MCF 10A (cell line): ENCODE measurements at places on chromosomes 7 and 10. TPM values are rescaled to one million over a fixed set of nuclear protein-coding genes. Genes with fewer than 3 reads are reported as not detected.
A peak's percentile ranks its signal among the peaks of the same experiment; 100 is the strongest.

Gene MALRD1
- not detected in 2 replicates for total RNA-seq

Gene SFTPA1
- total RNA-seq = not detected in 2 replicates

Gene CLRN3
- not detected in 2 replicates for total RNA-seq

Gene CARD11
- total RNA-seq = not detected in 2 replicates

Gene COL1A2
- total RNA-seq = not detected in 2 replicates

Gene ADAP1
- 7.0 and 10.5 TPM in 2 replicates for total RNA-seq

Gene CABCOCO1
- not detected in 2 replicates for total RNA-seq

Gene ABCB4
- not detected in 2 replicates for total RNA-seq

GRCh38 chr7:35753761-35754603 lies 46.9 kb upstream of the SEPTIN7 start:
- no peak overlapping the region for H3K27ac ChIP-seq
- no peak for DNase-seq
- no peaks in the 10 kb centered on the region for H3K4me1 ChIP-seq
- no peak overlapping the region for H3K4me3 ChIP-seq
- no peaks in the 10 kb centered on the region for H3K27me3 ChIP-seq
- no peaks in the 10 kb centered on the region for H3K36me3 ChIP-seq

DNA sequence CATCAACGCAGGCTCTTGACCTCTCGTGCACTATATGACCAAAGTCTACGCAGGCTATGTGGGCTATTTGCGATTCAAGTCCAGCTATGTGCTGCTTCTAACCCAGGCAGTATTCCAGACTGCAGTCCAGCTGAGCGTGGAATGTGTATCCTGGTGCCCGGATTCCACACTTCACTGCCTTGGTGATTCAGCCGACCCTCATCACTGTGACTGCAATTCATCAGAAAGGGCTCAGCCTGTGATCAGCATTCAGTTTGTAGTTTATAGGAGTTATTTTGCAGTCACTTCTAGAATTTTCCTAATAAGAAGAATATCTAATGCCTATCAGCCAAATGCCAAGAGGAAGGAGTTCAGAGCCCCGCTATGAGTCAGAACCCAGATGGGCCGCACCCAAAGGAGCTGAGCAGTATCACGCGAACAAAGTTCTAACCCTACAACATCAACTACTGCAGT lies 119.8 kb upstream of the LANCL2 start:
- no peak overlapping the region for H3K27ac ChIP-seq
- peak; percentile 34 for DNase-seq
- no peak overlapping the region for H3K4me3 ChIP-seq

DNA sequence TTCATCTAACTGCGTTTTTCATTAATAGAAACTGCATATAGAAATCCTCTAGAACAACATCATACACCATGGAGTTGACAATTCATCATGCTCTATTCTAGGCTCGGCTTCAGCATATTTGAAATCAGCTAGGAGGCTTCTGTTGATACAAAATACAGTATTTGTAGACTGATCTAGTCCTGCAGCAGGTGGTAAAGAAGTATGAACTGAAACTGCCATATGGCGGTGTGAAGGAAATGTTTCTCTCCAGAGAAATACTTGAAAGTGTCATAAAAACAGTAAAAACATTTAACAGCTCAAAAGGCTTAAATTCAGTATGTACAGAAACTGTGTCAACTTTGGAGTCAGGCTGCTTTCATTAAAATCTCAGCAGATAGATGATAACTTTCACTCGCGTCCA lies 32.0 kb upstream of the MYO3A start:
- no peaks in the 10 kb centered on the region for H3K4me1 ChIP-seq
- H3K4me3 ChIP-seq = no peak overlapping the region
- H3K36me3 ChIP-seq = no peaks in the 10 kb centered on the region
- H3K27me3 ChIP-seq = peaks cover 60% of the 10 kb centered on the region
- H3K27ac ChIP-seq = no peak overlapping the region

GRCh38 chr7:150838965-150839650 lies 13.2 kb upstream of the AOC1 start:
- H3K27ac ChIP-seq = no peak overlapping the region
- H3K36me3 ChIP-seq = no peaks in the 10 kb centered on the region
- no peak for DNase-seq
- peaks cover 28% of the 10 kb centered on the region for H3K27me3 ChIP-seq

- no peaks in the 10 kb centered on the region for H3K4me1 ChIP-seq
- H3K27me3 ChIP-seq = no peaks in the 10 kb centered on the region
- DNase-seq = no peak
- no peak overlapping the region for H3K27ac ChIP-seq
- H3K36me3 ChIP-seq = no peaks in the 10 kb centered on the region
- H3K4me3 ChIP-seq = no peak overlapping the region
Observed at GRCh38 chr7:83835424-83835823, 186.5 kb upstream of the SEMA3E start.

DNA sequence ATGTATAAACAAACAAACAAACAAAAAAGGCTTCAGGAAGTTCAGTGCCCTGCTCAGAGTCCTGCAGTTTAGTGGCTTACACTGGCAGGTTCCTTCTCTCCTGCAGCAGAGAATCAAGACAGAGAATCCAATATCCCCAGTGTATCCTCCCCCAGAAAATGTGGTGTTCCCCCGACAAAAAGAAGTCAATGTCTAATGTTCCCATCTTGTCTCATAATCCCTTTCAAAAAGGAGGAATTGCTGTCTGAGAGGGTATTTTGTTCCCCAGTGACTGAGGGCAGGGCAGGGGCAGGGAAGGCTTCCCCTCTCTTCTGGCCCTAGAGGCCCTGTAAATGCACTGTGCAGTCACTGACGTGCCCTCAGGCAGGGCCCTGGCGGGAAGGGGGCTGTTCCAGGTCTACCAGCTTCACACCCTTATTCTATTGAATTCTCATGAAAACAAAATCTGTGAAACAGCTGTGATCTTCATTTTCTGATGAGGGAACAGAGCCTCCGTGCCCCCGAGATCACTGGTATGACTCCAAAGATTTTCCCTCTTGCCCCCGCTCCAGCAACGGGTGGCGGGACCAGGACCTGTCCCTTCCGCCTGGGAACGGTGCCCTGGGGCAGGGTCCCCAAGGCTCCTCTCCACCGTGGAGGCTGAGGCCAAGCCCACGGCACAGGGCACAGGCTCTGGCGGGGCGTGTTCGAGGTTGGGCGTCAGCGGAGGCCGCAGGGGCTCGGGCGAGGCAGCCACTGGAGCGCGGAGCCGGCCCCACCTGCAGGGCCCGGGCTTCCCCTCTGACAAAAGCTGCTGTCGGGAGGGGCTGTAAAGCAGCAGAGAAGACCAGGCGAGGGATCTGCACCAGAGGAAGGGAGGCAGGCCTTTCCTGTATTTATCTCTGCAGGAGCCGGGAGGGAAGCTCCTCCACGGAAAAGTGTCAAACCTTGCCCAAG lies 13.4 kb upstream of the WDFY4 start:
- H3K4me1 ChIP-seq = no peaks in the 10 kb centered on the region
- no peaks in the 10 kb centered on the region for H3K27me3 ChIP-seq
- no peak overlapping the region for H3K4me3 ChIP-seq
- H3K36me3 ChIP-seq = peaks cover 12% of the 10 kb centered on the region
- no peak for DNase-seq

- H3K27me3 ChIP-seq = peaks cover 35% of the 10 kb centered on the region
- DNase-seq = no peak
- no peak overlapping the region for H3K27ac ChIP-seq
- H3K4me3 ChIP-seq = no peak overlapping the region
Observed at GRCh38 chr7:128912281-128912680, 1.8 kb upstream of the KCP start.

GRCh38 chr7:72053292-72053691 lies 358.8 kb downstream of the CALN1 start:
- H3K36me3 ChIP-seq = no peaks in the 10 kb centered on the region
- no peak for DNase-seq
- H3K4me3 ChIP-seq = no peak overlapping the region
- H3K27me3 ChIP-seq = no peaks in the 10 kb centered on the region

GRCh38 chr7:103866919-103867318 lies 122.5 kb downstream of the RELN start:
- no peak overlapping the region for H3K4me3 ChIP-seq
- no peaks in the 10 kb centered on the region for H3K4me1 ChIP-seq
- peaks cover 59% of the 10 kb centered on the region for H3K27me3 ChIP-seq
- H3K36me3 ChIP-seq = no peaks in the 10 kb centered on the region
- no peak for DNase-seq

GRCh38 chr7:124497176-124497575 lies 268.4 kb downstream of the GPR37 start:
- H3K27ac ChIP-seq = no peak overlapping the region
- H3K36me3 ChIP-seq = no peaks in the 10 kb centered on the region
- no peaks in the 10 kb centered on the region for H3K4me1 ChIP-seq

GRCh38 chr7:83873459-83873858 lies 224.5 kb upstream of the SEMA3E start:
- no peaks in the 10 kb centered on the region for H3K36me3 ChIP-seq
- no peak for DNase-seq
- peaks cover 7% of the 10 kb centered on the region for H3K4me1 ChIP-seq
- H3K27ac ChIP-seq = no peak overlapping the region

- no peak overlapping the region for H3K4me3 ChIP-seq
- DNase-seq = no peak
- H3K36me3 ChIP-seq = no peaks in the 10 kb centered on the region
- H3K27me3 ChIP-seq = no peaks in the 10 kb centered on the region
- peaks cover 5% of the 10 kb centered on the region for H3K4me1 ChIP-seq
- H3K27ac ChIP-seq = no peak overlapping the region
Observed at GRCh38 chr7:138004936-138005335, 3.0 kb upstream of the CREB3L2 start.

DNA sequence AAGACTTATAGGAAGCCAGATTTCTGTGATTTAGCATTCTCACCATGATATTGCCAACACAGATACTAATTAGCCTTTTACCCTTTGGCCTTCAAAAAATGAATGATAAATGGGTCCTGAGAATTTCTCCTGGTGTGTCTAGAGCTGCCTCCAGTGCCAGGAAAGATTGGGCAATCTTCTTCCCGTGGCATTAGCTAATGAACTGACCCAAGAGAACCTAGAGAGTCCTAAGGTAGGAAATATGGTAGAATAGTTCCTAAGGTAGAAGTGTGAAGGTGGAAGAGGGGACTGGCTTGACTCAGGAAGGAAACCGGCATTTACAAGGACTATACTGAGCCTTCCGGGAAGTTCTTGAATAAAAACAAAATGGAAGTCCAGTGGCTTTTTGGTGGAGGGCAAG lies 133.1 kb downstream of the GFRA1 start:
- H3K4me3 ChIP-seq = no peak overlapping the region
- H3K27me3 ChIP-seq = peaks cover 46% of the 10 kb centered on the region
- no peaks in the 10 kb centered on the region for H3K36me3 ChIP-seq
- peak; percentile 25 for DNase-seq

DNA sequence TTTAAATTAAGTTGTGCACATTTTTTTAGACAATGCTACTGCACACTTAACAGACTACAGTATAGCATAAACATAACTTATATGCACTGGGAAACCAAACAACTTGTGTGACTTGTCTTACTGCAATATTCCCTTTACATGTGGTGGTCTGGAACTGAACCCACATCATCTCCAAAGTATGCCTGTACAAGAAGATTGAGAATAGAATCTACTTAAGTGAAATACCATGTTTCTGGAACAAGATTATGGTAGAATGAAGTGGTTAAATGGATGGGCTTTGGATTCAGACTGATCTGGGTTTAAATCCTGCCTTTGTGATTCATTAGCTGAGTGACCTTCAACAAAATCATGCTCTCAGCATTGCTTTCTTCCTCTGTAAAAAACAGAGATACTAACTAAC lies 30.7 kb downstream of the CUL2 start:
- no peak for DNase-seq
- H3K4me3 ChIP-seq = no peak overlapping the region
- no peak overlapping the region for H3K27ac ChIP-seq
- peaks cover 13% of the 10 kb centered on the region for H3K4me1 ChIP-seq
- H3K27me3 ChIP-seq = no peaks in the 10 kb centered on the region

DNA sequence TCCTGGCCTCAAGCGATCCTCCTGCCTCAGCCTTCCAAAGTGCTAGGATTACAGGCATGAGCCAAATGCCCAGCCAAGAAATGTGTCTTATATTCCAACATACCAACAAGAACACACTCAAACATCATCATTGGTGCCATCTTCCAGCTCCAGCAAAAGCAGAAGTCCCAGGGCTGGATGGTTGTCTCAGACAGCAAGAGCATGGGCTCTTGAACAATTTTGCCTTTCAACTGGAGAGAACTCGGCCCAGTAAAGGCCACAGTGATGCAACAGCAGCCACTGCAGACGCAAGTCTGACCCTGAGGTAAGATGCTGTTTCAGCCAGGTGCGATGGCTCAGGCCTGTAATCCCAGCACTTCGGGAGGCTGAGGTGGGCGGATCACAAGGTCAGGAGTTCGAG lies 52.8 kb upstream of the NFE2L3 start:
- H3K4me3 ChIP-seq = no peak overlapping the region
- DNase-seq = no peak
- H3K36me3 ChIP-seq = peaks cover 6% of the 10 kb centered on the region
- no peak overlapping the region for H3K27ac ChIP-seq

DNA sequence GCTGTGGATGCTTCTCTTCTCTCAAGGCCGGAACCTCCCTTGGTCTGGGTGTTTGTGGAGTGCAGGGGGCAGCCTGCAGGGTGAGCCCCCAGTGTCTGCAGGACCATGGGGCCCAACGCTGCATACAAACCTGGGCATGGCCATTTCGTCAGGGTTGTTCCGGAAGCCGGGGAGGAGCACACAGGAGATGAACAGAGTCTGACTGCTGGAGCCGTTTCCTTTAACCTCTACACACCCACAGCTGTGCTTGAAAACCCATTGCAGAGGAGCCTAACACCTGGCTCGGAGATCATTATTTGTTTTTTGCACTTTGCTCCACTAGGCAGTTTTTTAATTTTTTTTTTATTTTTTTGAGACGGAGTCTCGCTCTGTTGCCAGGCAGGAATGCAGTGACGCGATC lies 167.6 kb upstream of the INSYN2A start:
- H3K4me1 ChIP-seq = no peaks in the 10 kb centered on the region
- no peaks in the 10 kb centered on the region for H3K27me3 ChIP-seq
- H3K4me3 ChIP-seq = no peak overlapping the region
- H3K27ac ChIP-seq = no peak overlapping the region
- DNase-seq = no peak

- no peaks in the 10 kb centered on the region for H3K36me3 ChIP-seq
- no peak overlapping the region for H3K4me3 ChIP-seq
- peaks cover 23% of the 10 kb centered on the region for H3K27me3 ChIP-seq
- H3K4me1 ChIP-seq = no peaks in the 10 kb centered on the region
Observed at GRCh38 chr7:50564171-50564570, 1.0 kb downstream of the DDC start.

- peaks cover 19% of the 10 kb centered on the region for H3K36me3 ChIP-seq
- H3K4me1 ChIP-seq = no peaks in the 10 kb centered on the region
- H3K27ac ChIP-seq = no peak overlapping the region
- H3K27me3 ChIP-seq = no peaks in the 10 kb centered on the region
Observed at GRCh38 chr10:32454148-32454547, 8.2 kb downstream of the CCDC7 start.

DNA sequence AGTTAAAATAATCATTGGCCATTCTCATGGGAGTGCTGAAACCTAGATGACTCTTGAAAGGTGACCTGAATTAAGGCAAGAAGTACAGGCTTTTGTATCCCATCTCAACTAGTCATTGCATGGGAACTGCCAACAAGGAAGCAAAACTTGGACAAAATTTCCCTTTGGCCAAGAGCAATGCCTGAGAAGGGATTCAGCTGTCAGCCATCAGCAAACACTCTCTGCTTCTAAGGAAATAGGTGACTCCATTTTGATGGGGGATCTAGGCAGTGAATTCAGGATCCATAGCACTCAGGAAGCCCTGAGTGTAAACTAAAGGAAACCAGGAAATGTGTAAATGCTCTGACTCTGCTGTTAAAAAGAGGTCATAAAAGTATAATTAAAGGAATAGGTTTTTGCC lies 221.5 kb upstream of the TMEM229A start:
- no peaks in the 10 kb centered on the region for H3K27me3 ChIP-seq
- H3K27ac ChIP-seq = no peak overlapping the region
- peaks cover 6% of the 10 kb centered on the region for H3K4me1 ChIP-seq
- H3K36me3 ChIP-seq = no peaks in the 10 kb centered on the region
- DNase-seq = no peak

- DNase-seq = no peak
- H3K27ac ChIP-seq = no peak overlapping the region
- no peaks in the 10 kb centered on the region for H3K4me1 ChIP-seq
- no peaks in the 10 kb centered on the region for H3K27me3 ChIP-seq
Observed at GRCh38 chr7:74258639-74259038, 4.4 kb upstream of the RFC2 start.
